T-helper 17 cell (primary cell): ENCODE measurements at places on chromosomes 16 and 17.

DNA sequence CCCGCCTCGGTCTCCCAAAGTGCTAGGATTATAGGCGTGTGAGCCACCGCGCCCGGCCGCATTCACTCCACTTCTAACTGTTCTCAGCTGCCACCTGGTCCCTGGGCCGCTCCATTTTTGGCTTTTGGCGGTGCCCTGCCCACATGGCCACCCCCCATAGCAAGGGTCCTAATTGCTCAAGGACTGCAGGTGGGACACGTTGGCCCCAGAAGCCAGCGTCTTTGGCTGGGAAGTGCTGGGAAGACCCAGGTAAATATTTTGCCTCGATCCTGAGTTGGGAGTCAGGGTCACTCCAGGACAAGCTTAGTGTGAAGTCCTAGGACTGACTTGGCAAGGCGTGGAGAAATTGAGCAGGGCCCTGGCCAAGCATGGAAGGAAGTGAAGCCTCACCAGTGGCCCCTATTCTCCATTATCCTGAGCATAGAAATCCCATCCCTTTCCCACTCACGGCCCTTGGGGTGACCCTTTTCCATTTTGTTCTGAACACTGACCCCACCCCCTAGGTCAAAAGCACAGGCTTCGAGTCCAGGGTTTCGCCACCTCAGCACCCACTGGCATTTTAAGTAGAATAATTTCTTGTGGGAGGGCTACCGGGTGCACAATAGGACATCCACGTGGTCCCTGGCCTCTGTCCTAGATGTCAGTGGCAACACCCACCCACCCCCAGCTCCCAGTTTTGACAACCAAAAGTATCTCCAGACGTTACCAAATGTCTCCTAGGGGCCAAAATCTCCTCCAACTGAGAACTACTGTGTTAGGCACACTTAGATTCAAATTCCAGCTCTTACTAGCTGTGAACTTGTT, 5.9 kb upstream of the WDR81 start:
- no peak for DNase-seq

DNA sequence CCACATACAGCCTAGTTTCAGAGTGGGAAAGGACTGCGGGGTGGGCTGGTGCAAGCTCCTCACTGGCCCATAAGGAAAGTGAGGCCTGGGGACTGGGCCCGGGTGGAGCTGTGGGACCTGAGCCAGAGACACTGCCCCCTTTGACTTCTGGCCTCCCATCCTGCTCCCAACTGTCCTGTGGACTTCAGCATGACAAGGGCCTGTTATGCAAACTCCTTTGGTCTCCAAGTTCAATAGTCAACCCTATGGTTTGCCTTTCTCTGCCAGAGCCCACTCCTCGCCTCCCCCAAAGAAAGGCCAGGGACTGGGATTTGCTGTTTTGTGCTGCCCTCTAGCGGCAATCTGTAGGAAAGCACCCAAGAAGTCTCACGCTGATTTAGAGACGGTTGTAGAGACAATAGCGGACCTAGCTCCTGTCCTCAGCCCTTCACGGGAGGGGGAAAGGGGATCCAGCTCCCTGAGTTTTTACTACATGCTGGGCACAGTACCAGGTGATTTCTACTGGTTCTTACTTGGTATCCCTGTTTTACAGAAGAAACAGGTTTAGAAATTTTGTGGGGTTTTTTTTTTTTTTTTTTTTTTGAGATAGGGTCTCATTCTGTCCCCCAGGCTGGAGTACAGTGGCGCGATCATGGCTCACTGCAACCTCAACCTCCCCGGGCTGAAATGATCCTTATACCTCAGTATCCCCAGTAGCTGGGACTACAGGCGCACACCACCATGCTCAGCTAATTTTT, 1.2 kb upstream of the TLCD3B start:
- DNase-seq = peak; percentile 43

DNA sequence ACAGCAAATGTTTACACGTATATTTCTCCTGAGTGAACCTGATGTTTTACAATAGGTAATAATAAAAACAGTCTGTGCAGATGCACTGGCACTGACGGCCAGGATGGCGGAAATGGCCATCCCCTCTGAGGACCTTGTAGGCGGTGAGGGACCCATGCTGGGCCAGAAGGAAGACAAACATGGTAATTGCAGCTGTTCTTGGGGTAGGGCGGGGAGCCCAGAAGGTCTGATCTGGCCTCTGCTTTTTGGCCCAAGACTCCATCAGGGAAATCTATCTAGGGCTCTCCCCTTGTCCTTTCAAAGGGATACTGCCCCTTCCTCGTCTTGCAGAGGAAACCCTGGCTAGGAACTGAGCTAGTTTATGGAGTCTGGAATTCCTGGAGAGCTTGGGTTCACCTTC, 7.4 kb upstream of the LGALS9 start:
- DNase-seq = no peak

DNA sequence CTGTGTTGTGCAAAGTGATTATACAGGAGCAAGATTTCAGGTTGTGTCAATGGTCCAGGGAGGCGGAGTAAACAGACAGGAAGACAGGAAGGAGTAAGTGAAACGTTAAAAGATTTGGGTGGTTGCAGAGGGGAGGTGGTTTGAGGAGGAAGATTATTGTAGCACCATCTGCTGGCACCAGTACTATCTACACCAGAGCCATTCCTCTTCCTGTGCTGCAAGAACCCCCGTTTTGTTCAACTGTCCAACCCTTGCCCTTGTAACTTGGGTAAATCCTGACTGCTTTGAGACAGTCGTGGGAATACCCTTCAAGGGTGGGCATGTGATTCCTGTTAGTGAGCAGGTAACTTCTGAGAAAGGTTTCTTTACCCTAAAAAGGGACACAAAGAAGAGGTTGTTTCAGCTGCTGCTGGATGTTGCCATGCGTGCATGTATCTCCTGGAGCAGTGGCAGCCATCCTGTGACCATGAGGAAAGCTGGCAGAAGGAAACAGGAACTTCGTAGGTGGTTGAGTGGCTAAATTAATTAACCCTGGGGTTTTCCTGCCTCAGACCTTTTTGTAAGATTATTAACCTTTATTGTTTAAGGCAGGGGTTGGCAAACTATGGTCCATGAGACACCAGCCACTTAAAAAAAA, 124.1 kb downstream of the PRKCA start:
- DNase-seq = no peak

- no peak for DNase-seq
Observed at GRCh38 chr17:31200287-31200686, 96.8 kb downstream of the OMG start.

DNA sequence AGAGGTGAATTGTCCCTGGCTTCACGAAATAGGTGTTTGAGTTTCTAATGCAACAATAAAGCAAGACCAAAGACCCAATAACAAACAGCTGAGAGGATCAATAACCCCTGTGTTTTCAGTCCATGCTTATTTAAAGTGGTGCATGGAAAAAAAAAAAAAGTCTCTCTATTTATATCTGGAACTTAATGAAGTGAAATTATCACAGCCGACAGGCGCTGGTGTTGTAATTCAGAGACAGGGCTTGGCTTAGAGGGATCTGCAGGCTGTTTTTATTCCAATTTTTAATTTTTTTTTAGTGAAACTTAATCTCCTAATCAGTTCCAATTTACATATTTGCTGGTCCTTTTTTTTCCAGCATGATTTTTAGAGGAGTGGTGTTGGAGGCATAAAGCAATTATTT, 858.2 kb upstream of the SOX9 start:
- DNase-seq = no peak

GRCh38 chr17:42754782-42755181, 6.2 kb upstream of the RAMP2 start:
- no peak for DNase-seq
